HTR-8/SVneo (cell line): ENCODE measurements at places on chromosomes 4 and X.

DNA sequence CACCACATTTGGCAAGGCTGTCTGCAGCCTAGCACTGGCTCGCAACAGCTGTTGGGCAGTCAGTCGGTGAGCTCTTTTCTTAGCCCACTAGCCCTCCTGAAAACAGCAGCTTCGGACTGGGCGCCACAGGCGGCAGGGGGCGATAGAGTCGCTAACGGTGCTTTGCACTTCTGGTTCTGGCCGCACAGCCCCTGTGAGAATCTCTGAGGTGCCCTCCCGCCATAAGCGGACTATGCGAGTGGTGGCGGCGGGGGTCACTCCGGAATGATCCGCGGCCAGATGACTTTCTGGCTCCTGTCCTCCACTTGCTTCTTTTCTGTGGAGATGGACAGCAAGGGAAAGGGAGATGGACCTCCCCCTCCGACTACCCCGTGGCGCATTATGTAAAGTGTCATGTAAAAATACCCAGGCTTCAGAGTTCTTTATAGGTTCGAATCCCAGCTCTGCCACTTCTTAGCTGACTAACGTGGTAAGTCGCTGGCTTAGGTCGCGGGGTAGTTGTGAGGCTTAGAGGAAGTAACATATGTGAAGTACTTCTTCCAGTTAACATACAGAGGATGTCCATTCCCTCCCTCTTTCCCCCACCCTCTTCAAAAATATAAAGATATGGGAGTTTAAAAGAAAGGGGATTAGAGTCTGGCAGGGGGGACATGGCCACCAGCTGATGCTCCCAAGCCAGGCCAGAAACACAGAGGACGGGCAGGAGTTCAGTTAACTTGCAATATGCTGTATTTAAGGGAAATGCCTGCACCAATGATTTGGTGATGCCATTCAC, 11.0 kb downstream of the ARHGAP36 start:
- peak; percentile 0 for DNase-seq

DNA sequence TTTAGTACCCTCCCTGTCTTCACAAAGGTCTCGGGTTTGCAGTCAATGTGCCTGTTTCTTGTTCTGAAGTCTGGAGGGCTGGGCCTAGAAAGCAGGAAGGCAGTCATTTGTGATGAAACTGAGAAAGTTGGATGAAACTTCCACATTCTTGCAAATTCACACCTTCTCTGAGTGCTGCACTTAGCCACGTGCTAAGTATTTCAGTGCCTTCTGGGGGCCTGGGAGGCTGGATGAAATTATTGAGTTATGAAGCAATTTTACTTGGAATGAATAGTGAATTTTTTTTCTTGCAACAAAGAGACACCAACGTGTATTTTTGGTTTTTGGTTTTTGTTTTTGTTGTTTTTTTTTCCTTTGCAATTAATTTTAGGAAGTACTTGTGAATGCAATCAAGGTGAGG, 71.2 kb downstream of the MSX1 start:
- DNase-seq, result no peak

DNA sequence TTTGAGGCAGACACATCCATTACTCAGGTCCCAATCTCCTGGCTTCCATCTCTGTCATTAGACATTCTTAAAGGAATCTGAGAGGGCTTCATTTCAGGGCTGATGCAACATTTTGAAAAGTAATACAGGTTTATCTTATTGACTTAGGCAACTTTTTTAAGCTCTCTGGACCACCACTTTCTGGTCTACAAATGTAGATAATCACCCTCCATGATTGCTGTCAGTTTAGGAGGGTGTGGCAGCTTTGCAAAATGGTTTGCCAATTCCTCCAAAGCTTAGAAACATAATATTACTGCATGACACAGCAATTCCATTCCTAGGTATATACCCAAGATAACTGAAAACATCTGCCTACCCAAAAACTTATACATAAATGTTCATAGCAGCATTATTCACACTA, 77.6 kb downstream of the ARHGAP6 start:
- DNase-seq, result no peak

GRCh38 chr4:35556387-35556786, 687.9 kb downstream of the ARAP2 start:
- DNase-seq, result no peak

GRCh38 chr4:135963009-135963408, 1569.3 kb downstream of the PCDH18 start:
- no peak for DNase-seq

DNA sequence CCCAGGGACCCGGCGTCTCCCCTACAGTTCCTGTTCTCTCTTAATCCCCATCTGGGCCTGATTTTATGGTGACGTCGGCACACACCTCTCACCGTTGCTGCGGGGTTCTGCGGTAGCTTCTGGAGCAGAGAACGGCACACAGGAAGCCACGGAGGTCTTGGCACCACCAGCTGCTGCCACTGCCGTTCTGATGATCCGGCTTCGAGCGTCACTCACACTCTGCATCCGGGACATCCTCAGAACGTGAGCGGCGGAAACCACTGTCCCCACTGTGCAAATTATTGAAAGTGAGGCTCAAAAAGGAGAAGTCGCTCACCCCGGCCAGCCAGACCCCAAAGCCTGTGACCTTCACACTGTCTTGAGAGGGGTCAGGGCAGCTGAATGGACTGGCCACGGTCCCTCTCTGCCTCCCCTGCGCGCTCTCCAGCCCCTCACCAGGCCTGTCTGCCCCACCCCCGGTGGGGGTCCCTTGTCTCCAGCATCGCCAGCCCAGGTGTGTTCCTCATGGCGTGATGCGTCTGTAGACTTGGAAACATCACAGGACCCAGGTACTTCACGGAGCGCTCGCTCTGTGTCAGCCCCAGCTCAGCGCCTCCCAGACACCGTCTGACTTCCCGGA, 201.1 kb downstream of the AFAP1 start:
- no peak for DNase-seq

GRCh38 chr4:120053911-120054310, 12.7 kb downstream of the MAD2L1 start:
- DNase-seq, result no peak

DNA sequence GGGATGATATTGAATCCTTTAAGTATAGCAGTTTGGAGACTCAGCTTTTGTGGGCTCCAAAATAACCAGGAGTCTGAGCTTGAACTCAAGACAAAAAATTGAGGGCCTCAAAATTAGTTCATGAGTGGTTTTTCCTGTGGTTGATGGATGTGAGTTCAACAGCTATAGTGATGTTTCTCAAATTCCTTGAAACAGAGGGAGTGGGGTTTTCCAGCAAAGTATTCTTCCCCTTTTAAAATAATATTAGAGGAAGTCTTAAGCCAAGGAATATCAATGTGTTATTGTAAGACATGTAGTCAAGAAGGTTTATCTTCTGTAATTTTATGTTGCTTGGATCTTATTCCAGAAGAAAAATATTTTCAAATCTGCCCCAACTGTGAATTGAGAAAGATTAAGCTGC, 10.6 kb downstream of the OTC start:
- no peak for DNase-seq

GRCh38 chrX:129736491-129736890, 2.3 kb upstream of the XPNPEP2 start:
- DNase-seq, result no peak

GRCh38 chr4:6200922-6201362, 593 bp upstream of the JAKMIP1 start:
- DNase-seq, result no peak

GRCh38 chr4:176191974-176192373, 3.4 kb downstream of the SPATA4 start:
- DNase-seq, result no peak

DNA sequence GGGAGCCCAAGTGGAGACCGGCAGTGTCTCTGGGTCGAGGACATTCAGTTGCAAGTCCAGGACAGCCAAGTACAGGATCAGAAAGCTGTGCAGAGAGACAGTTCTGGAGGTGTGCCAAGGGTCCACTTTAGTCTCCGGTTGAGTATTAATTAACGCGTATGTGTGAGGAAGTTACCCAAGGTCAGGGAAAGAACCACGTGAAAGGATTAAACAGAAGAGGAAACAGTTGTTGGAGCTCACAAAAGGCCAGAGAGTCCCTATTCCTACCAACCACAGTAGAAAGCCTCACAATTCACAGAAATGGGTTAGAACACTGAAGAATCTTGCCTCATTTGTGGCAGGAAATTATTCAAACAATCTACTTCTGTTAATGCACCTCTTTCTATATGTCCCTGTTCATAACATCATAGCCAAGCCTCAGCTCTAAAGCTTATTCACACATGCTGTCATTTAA, 17.9 kb upstream of the NSUN7 start:
- DNase-seq, result no peak

- no peak for DNase-seq
Measured at GRCh38 chr4:107747748-107748486, 27.9 kb upstream of the PAPSS1 start.

DNA sequence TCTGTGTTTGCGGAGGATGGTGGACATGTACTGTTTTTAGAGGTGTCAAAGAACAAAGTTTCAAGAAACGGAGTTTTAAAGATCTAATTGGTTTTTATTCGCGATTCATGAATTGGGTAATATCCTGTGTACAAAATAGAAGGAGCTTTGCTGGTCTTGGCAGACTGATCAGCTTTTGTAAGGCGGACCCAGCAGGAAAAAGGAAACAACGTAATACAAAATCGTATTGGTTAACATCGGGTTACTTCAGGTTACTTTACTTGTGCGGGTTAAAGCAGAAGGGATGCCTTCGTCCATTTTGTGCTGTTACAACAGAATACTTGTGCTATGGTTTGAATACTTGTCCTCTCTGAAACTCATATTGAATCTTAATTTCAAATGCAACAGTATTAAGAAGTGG, 11.4 kb upstream of the NYX start:
- DNase-seq, result no peak

- DNase-seq, result peak; percentile 12
Measured at GRCh38 chr4:109729117-109729717, 653 bp downstream of the PLA2G12A start.

DNA sequence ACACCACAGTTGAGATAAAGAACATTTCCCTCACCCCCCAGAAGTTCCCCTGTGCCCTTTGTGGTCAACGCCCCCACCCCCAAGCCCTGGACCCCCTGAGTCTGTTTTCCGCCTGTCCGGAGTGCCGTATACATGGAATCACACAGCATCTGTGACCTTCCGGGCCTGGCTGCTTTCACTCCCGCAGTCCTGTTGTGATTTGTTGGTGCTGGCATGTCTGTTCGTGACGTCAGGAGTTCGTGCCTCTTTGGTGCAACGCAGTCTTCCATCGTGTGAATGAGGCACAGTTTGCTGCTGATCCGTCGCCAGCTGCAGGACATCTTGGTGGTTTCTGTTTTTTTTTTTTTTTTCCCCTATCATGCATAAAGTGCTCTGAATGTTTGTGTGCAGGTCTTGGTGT, 62.1 kb downstream of the PSAPL1 start:
- DNase-seq, result no peak

- peak; percentile 46 for DNase-seq
Measured at GRCh38 chr4:122764821-122765215, 32.3 kb downstream of the BBS12 start.
